ENCODE measurements at places on chromosomes 2 and 18. TPM values are rescaled to one million over a fixed set of nuclear protein-coding genes. Genes with fewer than 3 reads are reported as not detected.

EPHA4 gene
- total RNA-seq: 95.5 TPM

DNA sequence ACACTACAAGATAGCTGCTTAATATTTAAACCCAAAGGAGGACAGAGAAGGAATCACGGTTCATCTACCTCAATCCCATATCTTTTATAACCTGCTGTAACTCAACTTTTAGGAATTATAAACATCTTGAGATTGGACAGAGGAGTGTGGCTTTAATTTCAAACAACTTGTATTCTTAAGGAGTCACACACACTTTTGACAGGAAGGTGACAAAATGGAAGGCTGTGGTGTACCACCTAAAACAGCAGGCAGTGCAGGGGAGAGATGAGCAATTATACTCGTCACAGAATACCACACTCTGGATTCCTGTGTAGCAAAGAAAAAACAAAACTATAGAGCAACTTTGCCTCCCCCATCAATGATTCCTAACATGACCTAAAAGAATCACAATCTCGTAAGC lies 194.8 kb downstream of the ZEB2 start:
- H3K27ac ChIP-seq: no peak overlapping the region
- H3K27me3 ChIP-seq: no peaks in the 10 kb centered on the region
- no peaks in the 10 kb centered on the region for H3K4me1 ChIP-seq
- no peak for DNase-seq
- no peaks in the 10 kb centered on the region for H3K36me3 ChIP-seq
- H3K4me3 ChIP-seq: no peak overlapping the region

DNA sequence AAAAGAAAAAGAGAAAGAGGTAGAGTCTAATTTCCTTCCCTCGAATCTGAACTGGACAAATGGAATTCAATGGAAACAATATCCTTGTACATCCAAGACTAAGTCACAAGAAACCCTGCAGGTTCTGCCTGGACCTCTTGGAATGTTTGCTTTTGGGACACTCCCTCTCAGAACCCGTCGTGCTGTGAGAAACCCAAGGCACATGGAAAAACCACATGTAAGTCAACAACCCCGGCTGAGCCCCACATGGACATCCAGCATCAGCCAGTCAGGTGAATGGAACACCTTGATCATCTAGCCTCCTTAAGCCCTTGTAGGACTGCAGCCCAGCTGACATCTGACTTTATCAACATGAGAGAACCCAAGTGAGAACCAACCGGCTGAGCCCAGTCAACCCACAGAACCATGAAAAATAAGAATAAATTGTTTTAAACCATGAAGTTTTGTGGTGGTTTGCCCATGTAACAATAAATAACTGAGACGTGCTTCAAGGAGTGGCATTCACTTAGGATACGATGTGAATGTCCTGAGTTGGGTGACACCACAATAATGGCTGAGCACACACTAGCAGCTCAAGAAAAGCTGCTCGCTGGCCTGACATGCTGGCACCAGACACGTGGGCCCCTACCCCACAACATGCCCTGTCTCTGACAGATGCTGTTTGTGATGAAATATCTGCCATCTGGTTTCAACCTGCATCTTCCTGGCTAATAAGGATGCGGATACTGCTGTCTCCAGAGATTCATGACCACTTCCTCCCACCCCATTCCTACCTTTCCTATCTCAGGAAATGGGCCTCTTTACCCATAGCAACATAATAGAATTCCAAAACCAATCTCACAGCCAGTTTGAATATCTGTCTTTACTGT lies 28.8 kb downstream of the PKDCC start:
- no peak overlapping the region for H3K4me3 ChIP-seq
- peaks cover 25% of the 10 kb centered on the region for H3K4me1 ChIP-seq
- H3K36me3 ChIP-seq: no peaks in the 10 kb centered on the region
- DNase-seq: no peak

DNA sequence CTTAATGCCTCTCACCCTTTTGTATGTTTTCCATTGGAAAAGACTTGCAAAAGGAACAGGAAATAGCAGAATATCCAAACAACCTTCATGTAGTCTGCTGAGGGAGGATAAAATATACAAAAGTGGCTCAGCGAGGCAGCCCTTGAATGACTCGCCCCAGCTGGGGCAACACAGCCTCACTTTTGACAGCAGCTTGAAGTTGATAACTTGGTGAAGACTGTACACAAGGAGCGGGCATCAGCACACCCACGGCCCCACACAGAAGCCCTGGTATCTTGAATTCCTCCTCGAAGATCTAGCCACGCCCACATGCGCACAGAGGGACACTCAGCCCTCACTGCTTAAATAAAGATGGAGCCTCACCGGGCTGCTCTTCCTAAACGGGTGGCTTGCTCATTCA lies 161.0 kb downstream of the IRS1 start:
- H3K4me1 ChIP-seq: no peaks in the 10 kb centered on the region
- no peaks in the 10 kb centered on the region for H3K27me3 ChIP-seq
- no peaks in the 10 kb centered on the region for H3K36me3 ChIP-seq
- no peak overlapping the region for H3K27ac ChIP-seq
- H3K4me3 ChIP-seq: no peak overlapping the region

DNA sequence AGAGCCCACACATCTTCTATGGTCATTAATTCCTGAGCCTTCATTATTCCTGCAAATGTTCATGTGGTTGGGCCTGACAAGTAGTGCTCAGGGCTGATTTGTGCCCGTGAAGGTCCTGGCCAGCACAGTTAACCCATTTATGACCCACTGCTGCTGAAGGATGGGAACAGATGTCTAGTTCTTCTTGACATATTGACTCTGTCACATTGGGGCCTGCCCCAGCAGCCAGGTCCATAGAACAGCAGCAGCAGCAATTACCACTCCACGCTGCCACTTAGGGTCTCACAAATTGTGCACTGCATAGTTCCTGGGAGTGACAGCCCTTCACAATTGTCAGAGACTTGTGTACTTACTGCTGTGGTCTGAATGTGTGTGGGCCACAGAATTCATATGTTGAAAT lies 442.3 kb upstream of the RGPD4 start:
- no peaks in the 10 kb centered on the region for H3K27me3 ChIP-seq
- no peak for DNase-seq
- H3K4me1 ChIP-seq: no peaks in the 10 kb centered on the region
- H3K4me3 ChIP-seq: no peak overlapping the region
- H3K27ac ChIP-seq: no peak overlapping the region
- no peaks in the 10 kb centered on the region for H3K36me3 ChIP-seq

GRCh38 chr2:18500333-18500732 lies 60.1 kb downstream of the RDH14 start:
- no peaks in the 10 kb centered on the region for H3K36me3 ChIP-seq
- no peak overlapping the region for H3K4me3 ChIP-seq
- no peaks in the 10 kb centered on the region for H3K27me3 ChIP-seq
- H3K4me1 ChIP-seq: peaks cover 11% of the 10 kb centered on the region

DNA sequence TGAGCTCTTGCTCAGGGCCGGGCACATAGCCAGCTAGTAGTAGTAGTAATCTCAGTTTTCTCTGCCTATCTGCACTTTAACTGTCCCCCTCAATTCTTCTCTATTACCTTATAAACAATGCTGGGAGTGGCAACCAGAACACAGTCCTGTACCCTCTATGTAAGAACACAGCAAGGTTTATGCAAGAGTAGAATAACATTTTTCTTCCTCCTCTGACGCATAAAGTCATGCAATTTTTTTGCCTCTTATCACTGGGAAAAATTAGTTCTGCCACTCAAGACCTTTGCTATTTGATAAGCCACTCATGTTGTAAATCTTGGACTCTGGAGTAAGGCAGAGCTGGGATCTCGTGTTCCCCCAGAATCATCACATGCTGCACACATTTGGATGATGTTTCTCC lies 200.7 kb upstream of the SOX11 start:
- no peak for DNase-seq
- no peaks in the 10 kb centered on the region for H3K27me3 ChIP-seq
- H3K4me1 ChIP-seq: no peaks in the 10 kb centered on the region

Measured in Caco-2 (cell line).